ENCODE measurements at places on chromosomes 7 and 10.
A peak's percentile ranks its signal among the peaks of the same experiment; 100 is the strongest.

GRCh38 chr10:49114718-49115014 lies 656 bp downstream of the VSTM4 start:
- no peak for DNase-seq

DNA sequence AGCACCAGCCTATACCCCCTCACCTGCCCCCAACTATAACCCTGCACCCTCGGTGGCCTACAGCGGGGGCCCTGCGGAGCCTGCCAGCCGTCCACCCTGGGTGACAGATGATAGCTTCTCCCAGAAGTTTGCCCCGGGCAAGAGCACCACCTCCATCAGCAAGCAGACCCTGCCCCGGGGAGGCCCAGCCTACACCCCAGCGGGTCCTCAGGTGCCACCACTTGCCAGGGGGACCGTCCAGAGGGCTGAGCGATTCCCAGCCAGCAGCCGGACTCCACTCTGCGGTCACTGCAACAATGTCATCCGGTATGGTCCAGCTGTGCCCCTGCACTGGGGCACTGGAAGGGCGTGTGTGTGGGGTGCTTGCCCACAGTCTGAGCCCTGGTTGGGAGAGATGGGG lies 40.0 kb upstream of the BMPR1A start:
- no peak for DNase-seq

DNA sequence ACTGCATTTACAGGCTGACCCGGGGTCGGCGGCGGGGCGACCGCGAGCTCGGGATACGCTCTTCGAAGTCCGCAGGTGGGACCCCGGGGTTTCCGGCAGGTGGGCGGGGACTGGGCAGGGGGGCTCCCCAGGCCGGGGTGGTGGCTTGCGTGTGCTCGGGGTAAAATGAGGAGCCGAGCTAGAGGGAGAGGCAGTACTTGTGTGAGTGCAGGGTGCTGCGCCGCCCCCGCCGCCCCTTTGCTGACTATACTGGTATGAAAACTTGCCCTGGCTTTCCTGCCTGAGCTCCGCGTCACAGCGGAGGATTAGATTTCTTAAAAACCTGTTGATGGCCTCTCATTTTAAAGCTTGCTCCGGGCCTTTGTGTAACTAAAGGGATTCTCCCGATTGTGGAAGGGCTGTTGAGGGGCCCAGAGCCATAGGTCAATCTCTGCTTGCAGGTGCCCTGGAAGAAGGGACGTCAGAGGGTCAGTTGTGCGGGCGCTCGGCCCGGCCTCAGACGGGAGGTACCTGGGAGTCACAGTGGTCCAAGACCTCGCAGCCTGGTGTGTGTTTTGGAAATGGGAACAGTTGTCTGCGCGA lies 488 bp downstream of the ARMC10 start:
- DNase-seq = peak; percentile 32

DNA sequence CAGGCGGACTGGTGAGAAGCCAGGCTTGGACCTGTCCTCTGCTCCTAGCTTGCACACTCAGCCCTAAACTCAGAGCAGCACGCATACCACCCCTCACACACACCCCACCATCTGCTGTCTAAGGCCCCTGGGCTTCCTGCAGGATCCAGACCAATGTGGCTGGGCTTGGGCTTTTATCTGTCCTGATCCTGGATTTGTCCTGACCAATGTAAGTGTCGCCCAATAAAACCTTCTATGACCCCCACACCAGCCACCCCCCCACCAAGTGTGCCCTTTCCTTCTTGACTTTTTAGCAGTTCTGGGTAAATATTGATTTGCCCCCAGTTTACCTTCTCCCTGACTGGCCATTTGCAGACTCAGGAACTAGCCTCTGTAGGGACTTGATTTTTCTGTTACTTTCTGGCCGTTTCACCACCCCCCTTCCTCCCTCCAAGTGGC lies 1.7 kb upstream of the HOXA13 start:
- no peak for DNase-seq

GRCh38 chr7:142516038-142516501 lies 233.2 kb upstream of the PRSS1 start:
- peak; percentile 47 for DNase-seq

GRCh38 chr10:2120746-2121145 lies 383.4 kb upstream of the ADARB2 start:
- DNase-seq = no peak

GRCh38 chr7:156785998-156786543 lies 106.9 kb downstream of the LMBR1 start:
- no peak for DNase-seq

- DNase-seq = no peak
These were observed 238.0 kb downstream of the EBF3 start for GRCh38 chr10:129725890-129726631.

DNA sequence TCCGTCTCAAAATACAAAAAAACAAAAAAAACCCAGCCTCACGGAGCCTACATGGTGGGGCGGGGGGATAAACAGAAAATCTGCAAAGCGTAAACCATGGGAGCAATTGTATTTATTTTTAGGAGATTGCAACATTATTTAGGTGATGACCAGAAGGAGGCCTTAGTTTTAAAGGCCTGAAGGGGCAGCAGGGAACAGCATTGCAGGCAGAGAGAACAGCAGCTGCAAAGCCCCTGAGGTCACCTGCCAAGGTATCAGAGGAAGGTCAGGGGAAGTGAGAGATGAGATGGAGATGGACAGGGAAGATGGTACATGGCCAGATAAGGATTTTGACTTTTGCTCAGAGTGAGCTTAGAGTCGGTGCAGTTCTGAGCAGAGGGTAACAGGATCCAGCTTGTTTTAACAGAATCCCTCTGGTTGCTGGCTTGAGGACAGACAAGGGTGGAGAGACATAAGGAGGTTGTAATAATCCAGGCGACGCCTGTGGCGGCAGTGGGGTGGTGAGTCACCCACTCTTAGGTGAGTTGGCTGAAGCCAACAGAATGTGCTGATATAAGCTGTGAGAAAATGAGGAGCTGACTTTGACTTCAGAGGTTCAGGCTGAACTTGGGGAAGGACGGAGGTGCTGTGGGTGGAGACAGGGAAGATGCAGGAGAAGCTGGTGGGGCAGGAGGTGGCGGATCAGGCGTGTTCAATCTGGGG lies 82.3 kb upstream of the GTF2I start:
- DNase-seq = no peak

- no peak for DNase-seq
These were observed 14.0 kb downstream of the ASNS start for GRCh38 chr7:97858221-97858620.

- no peak for DNase-seq
These were observed 25.4 kb upstream of the LRGUK start for GRCh38 chr7:134101716-134102115.

- no peak for DNase-seq
These were observed 65.9 kb downstream of the CREB3L2 start for GRCh38 chr7:137935884-137936508.

DNA sequence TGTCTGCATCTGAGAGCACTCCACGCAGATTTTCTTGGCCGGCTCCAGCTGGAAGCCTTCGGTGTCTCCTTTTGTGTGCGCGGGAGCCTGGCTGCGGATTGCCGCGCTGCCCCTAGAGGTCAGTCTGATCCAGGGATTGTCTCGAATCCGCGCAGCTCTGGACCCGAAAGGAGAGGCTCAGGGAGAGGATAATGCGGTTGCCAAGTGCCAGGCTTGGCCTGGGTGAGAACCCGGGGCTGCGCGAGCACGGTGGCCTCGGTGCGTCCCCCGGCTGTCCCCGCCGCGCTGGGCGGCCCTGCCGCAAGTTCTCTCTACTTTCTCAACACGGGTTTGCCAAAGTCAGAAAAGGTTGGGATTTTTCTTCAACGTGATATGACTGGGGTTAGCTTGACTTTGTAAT lies 140.9 kb downstream of the ADCYAP1R1 start:
- DNase-seq = peak; percentile 51

DNA sequence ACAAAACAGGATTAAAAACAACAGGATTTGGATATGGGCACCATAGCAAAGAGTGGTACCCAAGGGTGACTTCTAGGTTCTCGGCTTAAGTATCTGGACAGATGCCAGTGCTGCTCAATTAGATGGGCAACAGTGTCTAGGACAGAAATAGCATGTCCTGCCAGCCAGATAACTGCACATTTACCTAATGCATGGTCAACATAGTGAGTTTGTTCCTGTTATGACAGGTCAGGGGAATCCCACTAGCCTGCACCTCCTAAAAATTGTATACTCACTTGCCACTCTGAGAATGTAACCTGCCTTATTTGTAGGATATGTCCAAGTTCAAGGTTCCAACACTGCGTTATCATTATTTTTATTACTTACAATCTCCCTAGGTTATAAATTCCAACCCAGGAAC lies 471.7 kb downstream of the GRM8 start:
- DNase-seq = no peak

DNA sequence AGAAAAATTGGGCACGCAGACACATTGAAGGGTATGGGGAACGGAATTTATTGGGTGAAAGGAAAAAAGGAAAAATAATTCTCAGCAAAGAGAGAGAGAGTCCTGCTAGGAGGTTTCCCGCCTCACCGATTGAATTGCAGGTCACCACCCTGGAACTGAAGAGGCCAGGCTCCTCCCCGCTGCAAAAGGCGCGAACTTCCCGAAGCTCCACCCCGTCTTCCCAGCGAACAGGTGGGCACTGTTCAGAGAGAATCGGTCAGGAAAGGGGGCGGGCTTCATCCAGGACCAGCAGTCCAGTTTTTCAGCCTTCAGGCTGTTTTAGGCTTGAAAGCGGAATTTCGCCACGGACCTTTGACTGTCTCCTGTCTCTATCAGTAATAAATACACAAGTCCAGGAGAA lies 27.3 kb upstream of the CADPS2 start:
- DNase-seq = no peak

DNA sequence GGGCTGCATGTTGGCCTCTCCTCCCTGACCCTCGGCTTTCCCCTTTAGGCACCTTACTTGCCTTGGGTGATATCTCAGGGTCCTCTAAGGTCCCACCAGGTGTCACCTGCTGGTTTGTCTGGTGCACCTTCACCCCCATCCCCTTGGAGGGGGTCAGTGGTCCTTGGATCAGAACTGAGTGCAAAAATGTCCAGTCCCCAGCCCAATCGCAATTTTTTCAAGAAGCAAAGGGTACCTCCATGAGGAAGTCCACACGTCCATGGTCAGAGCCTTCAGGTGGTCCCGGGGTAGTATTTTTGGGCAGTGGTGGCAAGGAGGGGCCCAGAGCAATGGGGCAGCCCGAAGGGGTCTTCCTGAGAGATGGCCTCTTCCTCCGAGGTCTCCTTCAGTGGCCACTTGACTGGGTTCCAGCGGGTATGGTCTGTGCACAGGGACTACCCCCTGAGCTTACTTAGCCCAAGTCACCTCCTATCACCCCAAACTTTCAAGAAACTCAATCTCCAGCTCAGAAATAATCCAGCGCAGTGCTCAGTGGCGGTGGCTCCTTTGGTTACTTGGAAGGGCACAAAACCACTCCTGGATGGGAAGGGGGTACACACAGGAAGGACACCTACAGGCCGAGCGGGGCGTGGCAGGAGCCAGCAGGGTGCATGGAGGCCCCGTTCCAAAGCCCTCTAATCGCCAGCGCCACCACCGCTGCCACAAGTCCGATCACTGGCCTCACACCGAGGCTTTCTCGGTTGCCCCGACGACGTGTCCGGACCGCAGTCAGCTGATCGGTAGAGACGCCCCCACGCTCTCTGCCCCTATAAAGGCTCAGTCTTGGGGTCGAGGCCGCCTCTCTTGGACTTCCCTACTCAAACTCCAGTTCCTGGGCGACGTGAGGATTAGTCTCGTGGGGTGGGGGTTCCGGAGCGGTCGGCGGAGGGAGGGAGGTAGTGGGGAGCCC lies 4.5 kb downstream of the SAP25 start:
- no peak for DNase-seq

GRCh38 chr7:105198223-105198622 lies 184.2 kb downstream of the KMT2E start:
- no peak for DNase-seq

GRCh38 chr10:28429573-28430216 lies 103.2 kb upstream of the WAC start:
- no peak for DNase-seq

DNA sequence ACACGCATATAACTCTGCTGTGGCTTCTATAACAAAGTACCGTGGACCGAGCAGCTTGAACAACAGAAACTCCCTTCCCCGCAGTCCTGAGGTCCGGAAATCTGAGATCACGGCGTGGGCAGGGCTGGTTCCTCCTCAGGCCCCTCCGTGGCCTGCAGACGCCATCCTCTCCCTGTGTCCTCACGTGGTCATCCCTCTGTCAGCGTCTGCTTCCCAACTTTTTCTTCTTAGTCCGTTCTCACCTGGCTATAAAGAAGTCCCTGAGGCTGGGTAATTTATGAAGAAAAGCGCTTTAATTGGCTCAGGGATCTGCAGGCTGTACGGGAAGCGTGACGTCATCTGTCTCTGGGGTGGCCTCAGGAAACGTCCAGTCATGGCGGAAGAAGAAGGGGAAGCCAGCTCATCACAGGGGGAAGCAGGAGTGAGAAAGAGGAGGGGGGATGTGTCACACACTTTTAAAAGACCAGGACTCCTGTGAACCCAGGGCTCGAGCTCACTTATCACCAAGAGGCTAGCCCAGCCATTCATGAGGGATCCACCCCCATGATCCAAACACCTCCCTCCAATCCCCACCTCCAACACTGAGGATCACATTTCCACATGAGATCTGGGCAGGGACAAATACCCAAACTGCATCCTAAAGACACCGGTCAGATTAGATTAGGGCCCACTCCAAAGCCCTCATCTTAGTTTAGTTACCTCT lies 91.2 kb upstream of the INSIG1 start:
- DNase-seq = no peak

GRCh38 chr10:91879515-91880170 lies 29.6 kb downstream of the FGFBP3 start:
- no peak for DNase-seq

GRCh38 chr7:23472956-23473843 lies 2.9 kb upstream of the IGF2BP3 start:
- DNase-seq = no peak
